ENCODE measurements at places on chromosomes 2 and 18.

DNA sequence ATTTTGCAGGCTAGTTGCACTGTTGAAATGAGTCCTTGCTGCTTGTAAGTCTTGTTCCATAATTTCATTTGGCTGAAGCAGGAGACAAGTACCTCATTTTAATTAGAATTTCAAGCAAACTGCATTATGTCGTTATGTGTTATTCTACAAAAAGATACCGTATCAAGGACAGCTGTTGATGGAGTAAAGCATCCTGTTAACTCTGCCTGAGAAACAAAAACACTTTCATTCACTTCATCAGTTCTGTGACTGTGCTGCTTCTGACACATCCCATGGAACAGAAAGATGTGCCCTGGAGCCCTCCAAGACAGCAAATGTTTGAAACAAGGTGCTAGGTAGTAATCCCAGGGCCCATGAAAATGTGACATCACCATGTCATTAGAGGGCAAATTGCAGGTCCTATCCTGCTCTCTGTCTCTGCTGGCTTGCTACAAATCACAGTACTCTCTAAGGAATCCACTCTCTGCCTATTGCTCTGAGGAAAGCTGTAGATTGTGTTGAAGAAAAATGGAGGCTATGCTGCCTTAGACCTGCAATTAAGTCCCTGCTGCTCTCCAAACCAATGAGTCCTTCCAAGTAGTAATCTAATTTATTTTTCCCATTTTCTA, 209.7 kb upstream of the PARD3B start:
- DNase-seq: no peak

- DNase-seq: no peak
Observed at GRCh38 chr18:25445430-25445829, 93.5 kb upstream of the ZNF521 start.

DNA sequence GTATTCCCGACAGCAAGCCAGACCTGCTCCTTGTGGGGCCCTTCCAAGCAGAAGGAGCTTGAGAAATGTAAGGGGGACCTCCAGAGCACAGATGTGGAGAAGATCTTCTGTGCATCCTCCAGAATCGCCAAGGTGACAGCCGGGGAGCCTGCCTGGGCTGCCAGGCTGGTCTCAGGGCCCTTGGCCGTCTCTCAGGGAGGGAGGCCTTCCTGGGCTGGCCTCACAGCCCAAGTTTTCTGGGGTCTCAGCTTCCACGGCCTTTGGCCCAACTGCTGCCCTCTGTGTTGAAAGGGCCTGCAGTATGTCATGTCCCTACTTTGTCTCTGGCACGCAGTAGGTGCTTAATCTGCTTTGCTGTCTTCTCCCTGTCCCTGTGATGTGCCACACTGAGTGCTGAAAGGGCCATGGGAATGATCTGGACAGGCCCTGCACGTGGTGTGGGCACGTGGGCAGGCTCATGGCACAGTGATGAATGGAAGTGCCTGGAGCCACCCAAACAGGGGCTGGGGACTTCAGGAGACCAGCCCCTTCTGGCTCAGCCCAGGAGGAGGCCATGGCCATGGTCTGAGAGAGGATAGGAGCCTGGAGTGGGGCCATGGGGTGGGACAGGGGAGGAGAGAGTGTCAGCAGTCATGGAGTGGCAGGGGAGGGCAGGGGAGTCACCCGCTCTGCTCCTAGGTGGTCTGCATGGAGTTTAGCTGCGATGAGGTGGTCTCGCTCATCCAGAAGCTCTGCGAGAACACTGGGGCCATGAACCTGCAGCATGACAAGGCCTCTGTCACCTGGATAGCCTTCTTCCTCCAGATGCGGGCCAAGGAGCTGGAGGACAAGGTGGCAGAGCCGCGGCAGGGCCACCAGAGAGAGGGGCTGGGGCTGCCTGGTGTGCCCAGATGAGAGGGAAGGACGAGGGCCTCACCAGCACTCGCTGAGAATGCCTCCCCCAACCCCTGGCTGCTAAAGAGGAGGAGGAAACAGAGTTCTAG, 35.4 kb downstream of the HJURP start:
- DNase-seq: no peak

DNA sequence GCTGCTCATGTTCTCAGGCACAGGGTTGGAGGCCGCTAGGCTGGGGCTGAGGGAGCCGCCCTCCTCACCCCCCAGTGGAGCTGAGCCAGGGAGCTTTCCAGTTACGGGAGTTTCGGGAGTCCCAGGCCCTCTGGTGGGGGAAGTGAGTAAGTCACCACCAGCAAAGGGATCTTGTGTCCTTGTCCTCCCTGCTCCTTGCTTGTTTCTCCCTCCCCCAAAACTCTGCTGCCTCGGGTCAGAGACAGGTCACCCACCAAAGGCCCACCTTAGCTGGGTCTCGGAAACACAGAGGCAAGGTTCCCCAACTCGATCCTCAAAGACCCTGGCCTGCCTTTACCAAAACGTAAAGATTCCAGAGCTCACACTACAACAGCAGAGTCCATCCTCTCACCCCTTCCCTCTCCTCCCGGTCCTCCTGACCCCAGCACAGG, 60.5 kb upstream of the POMC start:
- no peak for DNase-seq

DNA sequence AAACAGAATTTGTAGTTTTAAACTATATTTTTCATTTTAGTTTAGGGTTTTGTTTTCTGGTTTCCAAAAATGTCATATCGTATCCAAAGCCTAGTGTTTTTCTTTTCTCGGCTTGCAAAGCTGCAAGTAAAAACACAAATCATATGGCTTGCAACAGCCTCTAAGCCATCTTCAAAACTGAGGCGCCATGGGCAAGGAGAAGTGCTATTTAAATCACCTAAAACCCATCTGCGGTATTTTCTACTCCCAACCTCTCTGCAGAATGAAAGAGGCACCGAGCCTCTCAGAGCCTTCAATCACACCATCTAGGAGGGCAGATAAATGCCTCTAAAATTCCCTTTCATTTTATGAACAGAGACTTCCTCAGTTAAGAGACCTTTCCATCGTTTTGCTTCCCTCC, 25.2 kb downstream of the FECH start:
- no peak for DNase-seq
